ENCODE measurements at places on chromosomes 6 and 20. TPM values are rescaled to one million over a fixed set of nuclear protein-coding genes. Genes with fewer than 3 reads are reported as not detected.

- DNase-seq, result no peak
Observed at GRCh38 chr20:16641511-16642023, 68.3 kb upstream of the KIF16B start.

GRCh38 chr20:40309731-40310130 is 379.3 kb downstream of the MAFB start:
- no peak for DNase-seq

SLC16A10 gene
- polyA plus RNA-seq, result 6.3 TPM

GRCh38 chr6:45667766-45668165 is 290.0 kb upstream of the SUPT3H start:
- DNase-seq, result no peak

GGTLC1 gene
- polyA plus RNA-seq, result 0.81 TPM

- DNase-seq, result no peak
Observed at GRCh38 chr20:46520976-46521579, 7.7 kb upstream of the ZNF334 start.

DNA sequence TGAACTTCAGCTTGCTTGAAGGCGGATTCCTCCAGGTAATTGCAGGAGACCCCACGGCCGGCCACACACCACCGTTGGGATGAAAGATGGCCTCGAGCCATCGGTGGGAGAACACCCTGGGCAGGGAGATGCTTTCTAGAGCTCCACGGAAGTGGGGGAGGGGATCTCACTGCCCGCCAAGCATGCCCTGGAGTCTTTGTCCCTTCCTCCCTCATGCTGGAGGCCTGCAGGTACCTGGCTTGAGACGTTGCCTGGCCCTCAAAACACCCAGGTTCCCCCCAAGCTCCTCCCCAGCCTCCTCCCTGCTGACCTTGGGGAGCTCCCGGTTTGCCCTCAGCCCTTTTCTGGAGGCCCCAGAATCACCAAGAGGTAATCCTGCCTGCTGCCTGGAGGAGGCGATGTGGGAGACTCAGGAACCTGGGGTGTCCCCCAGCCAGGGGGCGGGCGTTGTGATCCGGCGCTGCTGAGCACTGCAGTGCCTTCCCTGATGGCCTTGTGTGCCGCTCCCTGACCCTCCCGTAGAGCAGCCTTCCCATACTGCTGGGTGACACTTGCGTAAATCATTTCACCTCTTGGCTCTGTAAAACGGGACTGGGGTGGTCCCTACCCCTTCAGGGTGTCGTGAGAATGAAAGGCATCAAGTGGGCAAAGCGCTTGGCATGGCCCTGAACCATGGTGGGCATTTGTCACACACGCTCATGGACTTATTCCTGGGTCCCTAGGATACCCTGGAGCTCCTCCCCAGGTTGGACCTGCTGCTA is 91.4 kb downstream of the CEBPB start:
- no peak for DNase-seq

- DNase-seq, result no peak
Observed at GRCh38 chr20:6558341-6558740, 209.1 kb upstream of the BMP2 start.

SF3B5 gene
- 116 TPM for polyA plus RNA-seq

- no peak for DNase-seq
Observed at GRCh38 chr6:63672582-63673129, 37.1 kb downstream of the PHF3 start.

CALHM4 gene
- polyA plus RNA-seq, result not detected

DNA sequence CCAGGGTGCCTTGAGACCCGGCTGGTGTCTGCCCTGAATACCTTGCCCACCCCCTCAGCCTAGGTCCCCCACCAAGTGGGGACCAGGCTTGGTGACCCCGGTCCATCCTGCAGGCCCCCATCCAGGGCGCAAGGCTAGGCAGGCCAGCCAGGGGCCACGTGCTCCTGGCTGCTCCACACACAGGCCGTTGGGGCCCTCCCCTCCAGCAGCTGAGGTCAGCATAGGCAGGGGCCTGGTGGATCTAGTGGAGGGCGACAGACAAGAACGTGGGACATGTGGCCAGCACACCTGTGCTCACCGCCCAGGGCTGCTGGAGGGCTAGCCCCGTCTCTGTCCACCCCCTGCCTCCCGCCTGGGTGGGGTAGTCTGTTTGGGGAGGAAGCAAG is 7.5 kb upstream of the HRH3 start:
- DNase-seq, result no peak

DNA sequence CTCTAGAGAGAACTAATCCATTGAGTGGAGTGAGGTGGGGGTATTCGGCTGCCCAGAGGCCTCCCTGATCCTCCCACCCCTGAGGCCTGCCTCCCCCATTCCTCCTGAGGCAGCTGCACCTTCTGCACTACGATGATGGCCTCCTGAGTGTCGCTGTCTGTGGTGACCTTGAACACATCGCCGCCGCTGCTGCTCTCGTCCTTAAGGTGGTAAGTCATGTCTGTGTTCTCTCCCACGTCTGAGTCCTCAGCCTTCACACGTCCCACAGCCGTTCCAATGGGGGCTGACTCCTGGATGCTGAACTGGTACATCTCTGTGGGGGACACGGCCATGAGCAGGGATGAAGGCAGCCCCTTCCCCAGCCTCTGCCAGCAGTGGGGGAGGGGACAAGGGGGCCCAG is 94.8 kb downstream of the CD40 start:
- DNase-seq, result no peak

PPP1R14C gene
- 18.2 TPM for polyA plus RNA-seq

GRCh38 chr6:110524305-110524704 is 47.9 kb upstream of the SLC22A16 start:
- no peak for DNase-seq

DNA sequence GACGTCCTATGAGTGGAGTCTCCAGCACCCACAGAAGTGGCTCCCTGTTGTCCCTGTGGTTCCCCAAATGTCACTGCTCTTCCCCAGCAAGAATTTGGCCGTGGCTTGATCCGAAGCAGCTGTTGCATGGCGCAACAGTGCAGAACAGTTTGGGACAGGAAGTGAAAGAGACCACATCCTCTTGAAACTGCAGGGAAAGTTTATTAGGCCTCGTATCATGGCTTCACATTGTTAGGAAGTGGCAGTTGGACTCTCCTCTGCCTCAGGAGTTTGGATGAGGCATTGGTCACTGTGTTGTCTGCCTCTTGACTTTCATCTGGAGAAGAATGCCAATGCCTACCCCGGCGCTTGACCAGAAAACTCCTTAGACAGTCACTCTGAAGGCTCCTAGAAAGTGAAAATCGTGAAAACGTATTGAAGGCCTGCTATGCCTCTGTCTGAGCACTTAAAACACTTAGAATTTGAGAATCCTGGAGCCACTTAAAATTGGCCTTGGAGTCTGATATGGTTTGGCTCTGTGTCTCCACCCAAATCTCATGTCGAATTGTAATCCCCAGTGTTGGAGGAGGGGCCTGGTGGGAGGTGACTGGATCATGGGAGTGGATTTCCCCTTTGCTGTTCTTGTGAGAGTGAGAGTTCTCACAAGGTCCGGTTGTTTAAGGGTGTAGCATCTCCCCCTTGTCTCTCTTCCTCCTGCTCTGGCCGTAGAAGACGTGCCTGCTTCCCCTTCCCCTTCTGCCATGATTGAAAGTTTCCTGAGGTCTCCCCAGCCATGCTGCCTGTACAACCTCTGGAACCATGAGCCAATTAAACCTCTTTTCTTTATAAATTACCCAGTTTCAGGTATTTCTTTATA is 334.9 kb upstream of the JARID2 start:
- no peak for DNase-seq

DNA sequence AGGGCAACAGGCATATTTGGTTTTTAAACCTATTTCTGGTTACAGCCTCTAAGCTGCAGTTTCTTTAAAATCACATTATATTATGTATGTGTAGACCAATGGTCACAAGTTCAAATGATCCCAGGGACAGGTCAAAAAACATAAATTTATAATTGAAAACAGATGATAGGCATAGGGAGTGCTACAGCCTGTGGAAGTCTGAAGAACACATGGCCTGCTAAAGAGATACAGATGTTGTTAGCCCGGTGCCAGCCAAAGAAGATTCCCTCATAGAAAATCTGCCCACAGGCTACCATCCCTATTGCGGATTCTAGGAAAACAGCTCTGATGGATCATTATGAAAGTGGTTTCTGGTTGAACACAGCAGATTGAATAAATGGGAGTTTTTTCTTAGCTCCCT is 65.3 kb downstream of the NRSN1 start:
- no peak for DNase-seq

DNA sequence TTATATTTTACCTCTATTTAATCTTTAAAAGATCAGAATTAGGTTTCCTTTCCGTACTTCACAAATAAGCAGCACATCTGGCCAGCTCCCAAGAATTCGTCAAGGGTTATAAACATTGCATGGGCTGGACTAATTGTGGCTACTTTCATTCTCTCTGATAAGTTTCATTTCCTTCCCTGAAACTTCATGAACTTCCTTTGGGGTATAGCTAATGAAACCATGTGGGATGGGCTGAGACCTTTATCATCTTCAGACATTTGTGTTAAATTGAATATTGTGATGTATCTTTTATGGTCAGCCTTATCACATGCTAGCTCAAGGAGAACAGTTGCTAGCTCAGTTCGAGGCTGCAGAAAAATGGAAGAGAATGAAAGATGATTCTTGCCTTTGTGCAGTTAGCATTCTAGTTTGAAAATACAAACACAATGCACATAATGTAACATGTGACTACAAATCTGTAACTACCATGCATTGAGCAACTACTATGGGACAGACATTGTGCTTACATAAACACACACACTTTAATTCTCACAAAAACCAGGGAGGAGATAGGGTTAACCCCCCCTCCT is 1.7 kb upstream of the GMPR start:
- peak; percentile 66 for DNase-seq

SPAG4 gene
- 1.9 TPM for polyA plus RNA-seq

DNA sequence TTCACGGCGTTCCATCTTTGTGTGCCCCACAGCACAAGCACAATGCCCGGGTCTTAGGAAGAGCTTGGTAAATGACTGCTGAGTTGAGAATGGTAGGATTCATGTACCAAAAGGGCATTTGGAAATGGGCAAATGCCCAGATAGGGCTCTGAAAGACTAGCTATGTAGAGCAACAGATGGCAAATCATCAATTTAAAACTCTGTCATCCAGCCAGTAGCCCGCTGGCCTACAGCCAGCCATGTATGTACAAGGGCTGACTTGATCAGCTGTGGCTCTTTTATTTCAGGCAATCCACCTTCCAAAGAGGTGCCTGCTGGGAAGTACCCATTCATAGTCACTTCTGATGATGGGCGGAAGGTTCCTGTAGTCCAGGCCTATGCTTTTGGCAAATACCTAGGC is 35.1 kb downstream of the NT5E start:
- no peak for DNase-seq

- DNase-seq, result no peak
Observed at GRCh38 chr6:41682497-41683272, 44.4 kb downstream of the MDFI start.

DNA sequence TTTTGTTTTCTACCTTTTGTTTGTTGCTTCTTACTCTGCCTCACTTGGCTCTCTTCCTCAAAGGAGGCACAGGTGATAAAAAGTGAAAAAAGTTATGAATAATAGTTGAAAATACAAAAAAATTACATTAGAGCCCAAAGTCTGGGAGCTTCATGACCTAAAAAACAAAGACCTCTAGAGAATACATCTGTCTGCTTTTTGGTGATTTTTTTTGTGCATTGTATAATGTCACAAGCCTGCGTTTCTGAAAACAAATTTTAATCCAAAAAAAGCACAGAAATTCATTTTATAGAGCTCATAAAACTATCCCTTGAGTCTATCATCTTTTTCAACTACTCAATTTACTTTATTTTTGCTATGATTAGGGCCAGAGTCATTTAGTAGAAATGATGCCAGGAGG is 41.4 kb upstream of the ARHGAP18 start:
- no peak for DNase-seq

GRCh38 chr6:137676888-137677287 is 182.7 kb upstream of the OLIG3 start:
- no peak for DNase-seq

OOEP gene
- polyA plus RNA-seq, result 0.37 TPM

DCDC2 gene
- 12.2 TPM for polyA plus RNA-seq

- no peak for DNase-seq
Observed at GRCh38 chr6:21382821-21383449, 210.6 kb upstream of the SOX4 start.

GRCh38 chr20:24995741-24996448 is 3.3 kb upstream of the APMAP start:
- DNase-seq, result no peak

- DNase-seq, result no peak
Observed at GRCh38 chr6:159119791-159120190, 49.4 kb upstream of the FNDC1 start.

PAX1 gene
- not detected for polyA plus RNA-seq

BNIP5 gene
- polyA plus RNA-seq, result not detected

SCGN gene
- polyA plus RNA-seq, result 2.7 TPM

XKR7 gene
- 0.09 TPM for polyA plus RNA-seq

- DNase-seq, result no peak
Observed at GRCh38 chr6:52976591-52977035, 18.5 kb downstream of the GSTA4 start.

GNAS-AS1 gene
- 0.89 TPM for polyA plus RNA-seq

TOX2 gene
- polyA plus RNA-seq, result 44.1 TPM

PHACTR3 gene
- 3.4 TPM for polyA plus RNA-seq

GRCh38 chr6:36118550-36119107 is 11.7 kb upstream of the MAPK13 start:
- DNase-seq, result no peak

DNA sequence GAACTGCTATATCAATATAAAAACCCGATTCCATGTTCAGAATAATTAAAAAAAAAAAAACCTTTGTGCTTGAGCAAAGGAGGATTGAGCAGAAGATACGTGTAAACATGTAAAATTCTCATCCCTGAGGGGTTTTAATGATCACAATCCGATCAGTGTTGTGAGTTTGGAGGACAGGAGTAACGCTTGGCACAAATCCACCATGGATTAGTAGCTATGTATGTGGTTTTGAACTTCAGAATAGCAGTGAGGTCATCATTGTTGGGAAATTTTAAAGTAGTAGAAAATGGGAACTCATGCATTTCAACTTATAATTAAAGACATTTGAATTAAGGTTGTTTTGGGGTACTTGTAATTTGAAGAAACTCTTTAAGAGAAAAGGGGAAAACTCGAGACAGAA is 203.2 kb downstream of the RPS12 start:
- no peak for DNase-seq

DNA sequence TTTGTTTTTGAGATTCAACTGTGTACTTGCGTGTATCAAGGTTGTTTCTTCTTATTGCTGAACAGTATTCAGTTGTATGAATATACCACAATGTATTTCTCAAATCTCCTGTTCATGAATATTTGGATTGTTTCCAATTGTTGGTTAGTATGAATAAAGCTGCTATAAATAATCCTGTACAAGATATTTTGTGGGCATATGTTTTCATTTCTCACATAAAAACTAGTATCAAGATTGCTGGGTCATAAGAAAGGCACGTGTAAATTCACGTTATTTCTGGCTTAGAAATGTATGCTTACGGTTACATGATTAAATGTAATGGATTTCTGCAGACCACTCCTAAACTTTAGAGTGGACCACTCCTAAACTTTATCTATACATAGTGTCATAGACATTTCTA is 96.6 kb downstream of the BTBD3 start:
- no peak for DNase-seq

- no peak for DNase-seq
Observed at GRCh38 chr6:39268171-39268570, 38.9 kb upstream of the KCNK5 start.

PACRG gene
- polyA plus RNA-seq, result 6.4 TPM

GRCh38 chr6:114203460-114203859 is 139.4 kb downstream of the HS3ST5 start:
- DNase-seq, result no peak

- DNase-seq, result no peak
Observed at GRCh38 chr6:77231438-77232305, 231.6 kb downstream of the HTR1B start.

Data from right lung (tissue), 10 donors.